Left lung (tissue), 14 donors: ENCODE measurements at places on chromosomes 5 and 9. TPM values are rescaled to one million over a fixed set of nuclear protein-coding genes. Genes with fewer than 3 reads are reported as not detected.

Gene MARCHF3
- total RNA-seq: 3.4 TPM

Gene NEURL1B
- total RNA-seq: 22.0 TPM

Gene BTNL3
- total RNA-seq: 0.42 TPM

Gene NMUR2
- 0.81 TPM for total RNA-seq

Gene GABRA6
- not detected for total RNA-seq

Gene ADAMTS19
- 0.26 TPM for total RNA-seq

Gene FRMD3
- total RNA-seq: 1.0 TPM

Gene SH2D3C
- total RNA-seq: 21.7 TPM

Gene ANKRD18B
- 1.3 TPM for total RNA-seq

Gene FBLL1
- total RNA-seq: not detected

Gene COL15A1
- 58.4 TPM for total RNA-seq

Gene PTBP3
- 70.9 TPM for total RNA-seq

Gene DBH
- 0.23 TPM for total RNA-seq

Gene BHMT
- not detected for total RNA-seq

Gene MARCOL
- not detected for total RNA-seq

Gene C5orf58
- total RNA-seq: not detected

Gene PHF24
- 0.58 TPM for total RNA-seq

Gene HSD17B3
- total RNA-seq: 0.41 TPM

Gene HAVCR1
- total RNA-seq: not detected

Gene GABRA1
- not detected for total RNA-seq

Gene ECSCR
- total RNA-seq: 25.4 TPM

Gene OGN
- total RNA-seq: 41.2 TPM

Gene PTPRD
- total RNA-seq: 49.5 TPM

Gene OSMR
- total RNA-seq: 87.8 TPM

Gene LSM11
- total RNA-seq: 3.0 TPM

Gene FOXE1
- not detected for total RNA-seq

Gene CDH9
- not detected for total RNA-seq

Gene IRF1
- 41.4 TPM for total RNA-seq

Gene DAB2IP
- 50.3 TPM for total RNA-seq

Gene UBE2QL1
- 0.06 TPM for total RNA-seq

Gene WHRN
- total RNA-seq: 6.8 TPM

Gene PBX3
- 36.3 TPM for total RNA-seq

Gene WNK2
- 1.6 TPM for total RNA-seq

Gene TMCO6
- total RNA-seq: 12.8 TPM

Gene TTC33
- 12.7 TPM for total RNA-seq

Gene PTGDS
- 137 TPM for total RNA-seq

Gene OR1J2
- not detected for total RNA-seq

Gene NOXA1
- total RNA-seq: 8.7 TPM

Gene GFI1B
- 0.90 TPM for total RNA-seq

Gene CD14
- 76.8 TPM for total RNA-seq

Gene MZB1
- total RNA-seq: 10.6 TPM

Gene CFAP77
- not detected for total RNA-seq

Gene BTNL8
- total RNA-seq: 1.8 TPM

Gene CDH12
- not detected for total RNA-seq

Gene CCNO
- total RNA-seq: 0.23 TPM
